ENCODE measurements at places on chromosomes 11 and 22.

DNA sequence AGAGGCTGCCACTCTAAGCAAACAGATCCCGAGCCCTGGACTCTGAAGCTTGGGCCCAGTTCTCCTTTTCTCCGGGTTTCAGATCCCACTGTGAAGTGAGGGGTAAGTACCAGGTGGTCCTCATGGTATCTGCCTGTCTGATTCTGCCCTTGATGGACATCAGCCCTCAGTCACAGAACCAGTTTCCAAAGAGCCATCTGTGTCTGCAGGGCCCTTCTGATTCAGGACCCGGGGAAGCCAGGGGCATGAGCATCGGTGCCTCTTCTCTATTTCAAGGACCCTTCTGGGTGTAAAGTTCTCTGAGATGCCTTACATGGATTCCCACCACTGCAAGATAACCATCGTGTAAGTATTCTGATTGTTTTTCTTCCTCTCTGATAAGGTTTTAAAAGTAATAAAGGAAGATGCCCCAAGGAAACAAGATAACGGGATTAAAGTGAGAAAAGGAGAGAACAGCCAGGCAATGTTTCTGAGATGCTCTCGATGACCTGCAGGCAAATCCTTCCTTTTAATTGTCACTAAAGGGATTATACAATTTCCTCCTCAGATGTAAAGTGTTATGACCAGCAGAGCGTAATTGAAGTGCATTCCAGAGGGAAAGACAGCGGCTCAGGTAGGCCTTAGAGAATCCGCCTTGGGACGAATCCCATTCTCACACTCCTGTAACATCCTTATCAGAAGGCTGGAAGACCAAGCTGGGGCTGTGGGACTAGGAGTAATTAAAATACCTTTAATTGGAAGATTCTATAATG, 924.3 kb downstream of the TBC1D22A start:
- no peak for DNase-seq

DNA sequence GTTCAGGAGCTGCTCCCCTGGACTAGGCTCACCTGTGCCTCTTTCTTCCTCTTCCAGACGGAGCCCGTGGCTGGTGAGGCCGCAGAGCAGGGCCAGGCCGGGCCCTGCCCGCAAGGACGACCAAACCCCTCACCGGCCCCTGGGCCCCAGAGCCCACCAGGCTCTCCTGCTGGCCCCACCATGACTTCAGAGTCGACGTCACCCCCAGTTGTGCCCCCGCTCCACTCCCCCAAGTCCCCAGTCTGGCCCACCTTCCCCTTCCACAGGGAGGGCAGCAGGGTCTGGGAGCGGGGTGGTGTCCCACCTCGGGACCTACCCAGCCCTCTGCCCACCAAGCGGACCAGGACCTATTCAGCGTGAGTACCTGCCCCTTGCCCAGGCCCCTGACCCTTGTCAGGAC, 11.0 kb downstream of the CSDC2 start:
- no peak for DNase-seq

- DNase-seq = peak; percentile 95
These were observed at the start of gene SPINDOC for GRCh38 chr11:63813035-63813562. Gene SPINDOC (plus strand): TSS chr11:63813456. CDS start chr11:63813687, 231 bp downstream.

DNA sequence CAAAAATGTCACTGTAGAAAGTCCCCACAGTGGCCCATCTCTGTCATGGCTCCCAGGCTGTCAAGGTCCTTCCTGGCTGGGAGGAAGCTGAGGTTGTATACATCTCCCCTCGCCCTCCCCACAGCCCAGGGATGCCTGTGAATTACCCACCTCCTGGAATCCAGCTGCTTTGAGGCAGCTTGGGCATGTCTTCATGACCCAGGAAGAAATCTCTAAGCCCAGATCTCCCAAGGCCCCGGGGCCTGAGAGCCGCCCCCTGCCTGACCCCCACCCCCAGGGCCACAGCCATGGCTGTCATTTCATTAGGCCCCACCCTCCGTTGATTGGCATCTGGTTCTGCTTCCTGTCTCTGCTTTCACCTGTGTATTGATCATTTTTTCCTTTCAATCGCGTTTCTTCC, 207.5 kb downstream of the TBC1D22A start:
- DNase-seq = no peak

- DNase-seq = no peak
These were observed 63.2 kb upstream of the HSPA8 start for GRCh38 chr11:123125169-123125568.

DNA sequence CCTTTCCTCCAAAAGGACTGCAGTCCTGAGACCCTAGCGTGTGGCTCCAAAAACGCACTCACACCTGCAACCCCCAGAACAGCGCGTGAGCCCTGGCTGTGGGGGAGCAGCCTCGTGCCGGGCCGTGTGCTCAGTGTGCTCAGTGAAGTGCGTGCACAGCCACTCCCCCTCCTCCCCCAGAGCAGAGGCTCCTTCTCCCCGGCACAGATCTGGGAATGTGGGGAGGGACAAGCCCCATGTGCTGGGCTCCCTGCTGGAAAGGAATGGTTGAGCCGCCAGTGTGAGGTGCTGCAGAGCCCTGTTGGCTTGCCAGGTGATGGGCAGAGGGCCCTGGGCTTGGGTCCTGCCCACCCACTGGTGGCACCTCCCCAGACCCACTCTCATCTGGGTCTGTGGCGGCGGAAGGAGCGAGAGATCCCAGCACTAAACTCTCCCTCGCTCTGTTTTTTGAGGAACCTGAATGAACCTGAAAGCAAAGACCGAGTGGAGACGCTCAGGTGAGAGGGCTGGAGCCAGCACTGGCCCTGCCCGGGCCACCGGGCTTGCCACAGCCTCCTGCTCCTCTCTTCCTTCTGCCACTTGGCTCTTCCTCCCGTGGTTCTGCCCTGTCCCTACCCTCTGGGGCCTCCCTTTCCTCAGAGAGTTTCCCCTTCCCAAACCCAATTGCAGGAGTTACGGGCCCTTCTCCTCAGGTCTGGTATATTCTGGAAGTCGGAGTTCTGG, 9.0 kb downstream of the RCOR2 start:
- no peak for DNase-seq

GRCh38 chr11:36265793-36266628, 23.2 kb downstream of the COMMD9 start:
- peak; percentile 49 for DNase-seq

- no peak for DNase-seq
These were observed 118.1 kb downstream of the MPPED1 start for GRCh38 chr22:43529934-43530333.

GRCh38 chr11:66243782-66244535, 24.5 kb upstream of the RAB1B start:
- no peak for DNase-seq

DNA sequence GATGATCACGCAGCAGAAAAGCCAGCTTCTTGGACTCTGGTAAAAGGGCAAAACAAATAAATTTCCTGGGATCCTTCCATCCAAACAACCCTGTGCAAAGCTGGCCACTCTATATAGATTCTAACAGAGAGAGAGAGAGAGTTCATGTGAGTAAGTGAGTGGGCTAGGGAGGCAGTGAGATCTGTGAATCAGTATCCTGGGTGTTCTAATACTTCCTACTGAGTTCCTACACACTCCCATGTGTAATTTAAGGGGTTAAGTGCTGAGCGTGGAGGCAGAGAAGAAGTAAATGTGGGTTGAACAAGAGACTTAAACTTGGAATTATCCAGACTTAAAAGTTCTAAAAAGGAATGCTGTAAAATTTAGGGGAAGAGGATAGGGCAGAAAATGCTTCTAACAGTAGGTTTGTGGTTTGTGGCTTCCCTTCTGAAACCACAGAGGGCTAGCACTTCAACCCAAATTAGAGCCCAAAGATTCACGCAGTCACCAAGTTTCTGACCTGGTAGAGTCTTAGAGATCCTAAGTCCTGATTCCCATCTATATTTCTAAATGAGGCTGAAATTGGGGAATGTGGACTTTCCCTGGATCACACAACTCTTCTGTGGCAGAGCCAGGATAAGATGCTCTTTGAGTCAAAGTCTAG, 413.9 kb downstream of the TENM4 start:
- peak; percentile 5 for DNase-seq

DNA sequence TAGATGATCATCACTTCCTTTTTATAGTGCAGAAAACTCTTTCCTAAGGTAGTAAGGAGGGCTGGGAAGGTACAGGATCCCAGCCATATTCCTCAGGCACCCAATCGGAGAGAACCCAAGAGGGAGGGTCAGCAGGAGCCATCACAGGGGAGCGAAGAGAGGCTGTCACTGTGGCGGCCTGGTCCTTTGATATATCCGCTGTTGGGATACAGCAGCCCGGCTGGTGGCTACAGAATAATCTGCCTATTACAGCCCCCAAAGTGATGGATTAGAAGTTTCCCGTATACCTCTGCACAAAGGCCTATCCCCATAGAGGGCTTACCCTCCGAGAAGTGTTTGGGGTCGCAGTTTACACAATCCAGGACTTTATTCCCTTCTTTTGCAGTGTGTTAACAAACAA, 48.5 kb downstream of the OR4D9 start:
- no peak for DNase-seq

- no peak for DNase-seq
These were observed 138.5 kb downstream of the RAB38 start for GRCh38 chr11:88036701-88037100.

Measured in GM12891 (cell line).